ENCODE measurements at places on chromosomes 1 and 21.

DNA sequence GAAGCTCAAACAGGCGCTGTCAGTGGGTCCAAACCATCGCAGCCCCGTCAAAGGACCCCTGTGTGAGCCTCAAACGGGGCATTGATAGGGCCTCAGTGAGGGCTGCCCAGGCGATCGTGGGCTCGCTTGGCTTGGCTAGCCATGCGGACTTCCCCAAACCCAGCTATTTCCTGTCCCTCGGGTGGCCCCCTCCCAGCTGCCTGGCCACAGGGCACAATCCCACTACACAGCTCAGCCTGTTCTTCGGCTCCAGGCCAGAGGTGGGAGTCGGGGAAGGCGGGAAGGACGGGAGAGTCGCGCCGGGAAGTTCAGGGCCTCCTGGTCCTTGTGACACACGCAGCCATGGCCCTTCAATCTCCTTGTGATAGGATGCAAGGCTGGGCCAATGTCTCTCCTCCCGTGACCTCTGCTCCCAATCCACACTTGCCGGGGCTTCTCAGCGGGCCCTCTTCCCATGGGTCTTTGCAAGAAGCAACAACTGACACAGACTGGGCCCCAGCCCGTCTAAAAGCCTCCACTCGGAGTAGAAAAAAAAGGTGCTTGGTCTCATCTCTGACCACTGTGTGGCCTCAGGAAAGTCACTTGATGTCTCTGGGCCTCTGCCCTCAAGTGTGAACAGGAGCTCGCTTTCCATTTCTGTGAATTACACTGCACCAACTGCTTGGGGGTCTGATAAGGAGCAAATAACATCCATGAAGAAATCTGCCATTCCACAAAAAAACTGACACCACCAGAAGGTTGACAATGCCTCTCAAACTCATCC is 7.1 kb upstream of the MATN1 start:
- no peak for DNase-seq

DNA sequence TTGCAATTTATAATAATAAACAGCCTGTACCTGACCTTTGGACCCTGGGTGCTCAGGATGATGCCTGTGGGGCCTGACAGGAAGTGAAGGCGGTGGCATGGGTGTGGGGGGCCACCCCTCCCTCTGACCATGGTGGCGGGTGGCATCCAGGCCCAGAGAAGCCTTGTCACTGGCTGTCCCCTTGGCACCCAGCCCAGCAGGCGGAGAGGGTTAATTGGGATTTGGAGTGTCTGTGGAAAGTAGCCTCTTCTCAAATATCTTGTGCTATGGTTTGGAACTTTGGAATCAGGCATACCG is 20.5 kb downstream of the SOX13 start:
- DNase-seq: no peak

GRCh38 chr1:40281853-40282252 is 23.8 kb downstream of the ZMPSTE24 start:
- DNase-seq: no peak

DNA sequence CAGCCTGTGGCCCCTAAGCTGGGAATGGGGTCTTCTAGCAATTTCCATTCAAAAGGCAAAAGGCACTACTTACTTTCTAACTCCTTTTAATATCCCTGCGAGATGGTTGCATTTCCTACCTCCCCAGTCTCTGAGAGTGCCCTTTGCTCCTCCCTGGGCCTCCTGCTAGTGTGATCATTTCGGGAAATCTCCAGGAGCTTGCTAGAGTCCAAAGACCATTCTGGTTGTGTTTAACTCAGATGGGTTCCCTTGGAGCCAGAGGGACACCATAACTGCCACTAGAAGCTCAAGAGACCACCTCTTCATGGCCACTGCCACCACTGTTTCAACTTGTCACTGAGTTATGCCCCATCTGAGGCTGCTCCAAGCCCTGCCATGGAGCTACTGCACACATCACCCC is 34.4 kb upstream of the CYP4B1 start:
- no peak for DNase-seq

DNA sequence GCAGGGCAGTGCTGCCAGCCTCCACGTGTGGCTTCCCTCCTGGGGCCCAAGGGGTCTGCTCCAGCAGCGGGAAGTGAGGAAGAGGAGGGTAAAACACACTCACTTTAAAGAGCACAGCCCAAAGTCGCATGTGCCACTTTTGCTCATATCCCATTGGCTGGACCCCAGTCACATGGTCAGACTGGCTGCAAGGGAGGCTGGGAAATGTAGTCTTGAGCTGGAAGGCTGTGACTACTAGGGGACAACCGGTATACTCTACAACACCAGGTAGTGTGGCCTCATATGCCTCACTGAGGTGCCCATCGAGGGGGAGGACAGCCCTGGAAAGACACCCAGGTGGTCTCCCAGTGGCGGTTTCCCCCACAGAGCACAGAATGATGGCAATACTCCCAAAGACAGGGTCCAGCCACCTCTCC is 45.2 kb downstream of the CAMK2N1 start:
- DNase-seq: peak; percentile 50

DNA sequence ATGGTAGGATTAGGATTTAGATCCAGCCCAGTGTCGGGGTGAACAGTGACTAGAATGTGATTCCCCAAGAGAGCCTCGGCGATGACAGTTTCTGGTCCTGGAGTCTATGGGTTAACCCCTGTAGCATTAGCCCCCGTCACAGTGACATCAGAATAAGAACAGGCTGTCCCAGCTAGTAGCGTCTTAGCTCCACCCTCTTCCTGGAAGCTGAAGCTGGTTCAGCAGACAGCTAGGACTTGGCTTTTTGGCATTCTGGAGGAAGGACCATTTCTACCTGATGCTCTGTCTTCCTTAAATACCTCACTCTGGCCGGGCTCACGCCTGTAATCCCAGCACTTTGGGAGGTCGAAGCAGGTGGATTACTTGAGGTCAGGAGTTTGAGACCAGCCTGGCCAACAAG is 5.0 kb downstream of the NDUFS2 start:
- DNase-seq: no peak

DNA sequence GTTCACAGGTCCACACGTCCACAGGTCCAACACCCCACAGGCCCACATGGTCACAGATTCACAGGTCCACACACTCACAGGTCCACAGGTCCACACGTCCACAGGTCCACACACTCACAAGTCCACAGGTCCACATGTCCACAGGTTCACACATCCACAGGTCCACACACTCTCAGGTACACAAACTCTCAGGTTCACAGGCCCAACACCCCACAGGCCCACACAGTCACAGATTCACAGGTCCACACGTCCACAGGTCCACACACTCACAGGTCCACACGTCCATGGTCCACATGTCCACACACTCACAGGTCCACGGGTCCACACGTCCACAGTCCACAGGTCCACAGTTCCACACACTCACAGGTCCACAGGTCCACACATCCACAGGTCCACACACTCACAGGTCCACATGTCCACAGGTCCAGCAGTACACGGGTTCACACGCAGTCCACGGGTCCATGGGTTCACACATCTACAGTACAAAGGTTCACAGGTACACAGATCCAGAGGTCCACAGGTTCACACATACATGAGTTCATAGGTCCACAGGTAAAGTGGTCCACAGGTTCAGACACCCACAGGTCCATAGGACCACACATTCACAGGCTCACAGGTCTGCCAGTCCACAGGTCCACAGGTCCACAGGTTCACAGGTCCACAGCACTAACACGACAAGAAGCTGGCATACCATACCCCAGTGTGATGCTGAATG is 39.3 kb upstream of the COL6A2 start:
- DNase-seq: peak; percentile 47

GRCh38 chr1:81775510-81775909 is 25.2 kb upstream of the ADGRL2 start:
- no peak for DNase-seq

GRCh38 chr1:222801067-222801466 is 13.8 kb upstream of the DISP1 start:
- DNase-seq: no peak

GRCh38 chr1:118949315-118949714 is 38.8 kb downstream of the TBX15 start:
- DNase-seq: no peak

- DNase-seq: no peak
Measured at GRCh38 chr21:15183813-15184257, 119.0 kb upstream of the NRIP1 start.

- DNase-seq: no peak
Measured at GRCh38 chr1:234609691-234610042, 311 bp downstream of the IRF2BP2 start.

- DNase-seq: peak; percentile 4
Measured at GRCh38 chr1:117612517-117613248, 6.8 kb downstream of the TENT5C start.

DNA sequence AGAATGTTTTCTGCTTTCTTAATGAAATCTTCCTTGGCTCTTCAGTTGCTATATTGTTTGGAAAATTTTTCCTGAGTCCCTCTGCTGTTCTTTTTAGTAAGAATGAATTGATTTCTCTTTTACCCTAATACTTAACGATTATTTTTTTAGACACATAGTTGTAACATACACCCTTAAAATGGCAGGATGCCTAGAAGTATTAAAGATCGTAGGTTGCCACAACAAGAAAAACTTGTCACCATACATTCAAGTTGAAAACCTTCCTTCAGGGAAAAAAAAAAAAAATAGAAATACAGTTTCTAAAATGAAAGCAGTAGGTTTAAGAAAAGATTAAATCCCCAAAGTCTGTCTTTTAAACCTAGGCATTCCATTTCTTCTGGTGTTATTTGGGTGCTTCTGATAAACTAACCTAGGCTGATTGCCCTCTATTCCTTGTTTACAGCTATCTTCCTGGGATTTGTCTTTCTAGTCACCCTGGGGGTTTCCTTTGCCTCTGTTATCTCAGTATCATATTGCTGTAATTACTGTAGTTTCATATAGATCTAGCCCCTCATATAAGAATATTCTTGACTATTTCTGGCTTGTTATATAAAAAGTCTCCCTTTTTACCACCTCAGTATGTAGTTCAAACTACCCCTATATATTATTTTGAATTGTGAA is 16.8 kb downstream of the SUCO start:
- DNase-seq: no peak

- DNase-seq: no peak
Measured at GRCh38 chr1:155673003-155673402, 15.6 kb downstream of the YY1AP1 start.

DNA sequence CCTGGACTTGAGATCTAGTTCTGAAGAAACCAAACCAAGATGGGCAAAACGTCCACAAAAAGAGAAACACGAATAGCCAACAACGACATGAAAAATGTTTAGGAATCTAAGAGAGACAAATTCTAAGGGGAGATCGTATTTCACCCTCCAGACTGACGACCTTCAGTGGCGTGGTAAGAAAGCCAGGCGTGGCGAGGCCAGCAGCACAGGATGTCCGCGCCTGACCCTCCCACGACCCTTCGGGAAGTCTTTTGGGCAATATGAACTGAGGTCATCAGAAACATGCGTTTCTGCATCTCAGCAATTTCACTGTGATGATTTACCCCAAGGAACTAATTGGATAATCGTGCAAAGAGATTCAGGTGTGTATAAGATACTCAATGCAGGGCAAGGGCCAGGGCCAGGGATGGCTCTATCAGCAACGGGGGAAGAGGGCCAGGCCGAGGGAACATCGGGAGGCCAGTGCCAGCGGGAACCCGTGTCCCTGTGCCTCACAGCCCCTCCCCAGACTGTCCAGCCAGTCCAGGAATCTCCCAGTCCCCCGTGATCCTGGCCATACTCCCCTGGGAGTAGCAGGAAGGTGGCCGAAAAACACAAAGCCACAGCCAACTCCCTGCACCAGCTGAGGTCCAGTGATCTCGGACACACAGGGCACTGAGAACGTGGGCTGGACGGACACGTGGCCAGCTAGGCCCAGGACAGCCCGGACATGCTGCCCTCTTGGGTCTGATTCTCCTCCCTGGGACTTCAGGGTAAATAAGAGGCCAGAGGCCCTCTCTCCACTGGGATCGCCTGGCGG is 53.6 kb upstream of the ADARB1 start:
- DNase-seq: peak; percentile 79

- DNase-seq: no peak
Measured at GRCh38 chr1:31101147-31101502, 35.6 kb upstream of the PUM1 start.

GRCh38 chr1:5513846-5514526 is 478.2 kb downstream of the NPHP4 start:
- no peak for DNase-seq

GRCh38 chr1:153346077-153346723 is 2.4 kb downstream of the PGLYRP4 start:
- peak; percentile 25 for DNase-seq

DNA sequence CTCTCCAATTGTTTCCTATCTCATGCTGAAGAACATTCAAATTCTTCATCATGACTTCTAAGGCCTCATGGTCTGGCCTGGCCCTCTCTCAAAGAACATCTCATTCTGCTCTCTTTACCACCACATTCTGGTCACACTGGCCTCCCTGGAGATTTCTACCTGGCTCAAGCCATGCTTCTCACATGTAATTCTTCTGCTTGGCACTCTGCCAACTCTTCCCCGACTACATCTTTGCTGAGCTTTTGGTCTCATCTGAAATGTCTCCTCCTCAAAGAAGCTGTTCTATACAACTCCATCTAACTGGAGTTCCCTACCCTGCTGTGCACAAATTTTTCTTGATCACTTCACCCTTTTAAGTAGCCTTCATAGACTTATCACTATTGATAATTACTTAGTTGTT is 1.4 kb upstream of the TBX19 start:
- no peak for DNase-seq

DNA sequence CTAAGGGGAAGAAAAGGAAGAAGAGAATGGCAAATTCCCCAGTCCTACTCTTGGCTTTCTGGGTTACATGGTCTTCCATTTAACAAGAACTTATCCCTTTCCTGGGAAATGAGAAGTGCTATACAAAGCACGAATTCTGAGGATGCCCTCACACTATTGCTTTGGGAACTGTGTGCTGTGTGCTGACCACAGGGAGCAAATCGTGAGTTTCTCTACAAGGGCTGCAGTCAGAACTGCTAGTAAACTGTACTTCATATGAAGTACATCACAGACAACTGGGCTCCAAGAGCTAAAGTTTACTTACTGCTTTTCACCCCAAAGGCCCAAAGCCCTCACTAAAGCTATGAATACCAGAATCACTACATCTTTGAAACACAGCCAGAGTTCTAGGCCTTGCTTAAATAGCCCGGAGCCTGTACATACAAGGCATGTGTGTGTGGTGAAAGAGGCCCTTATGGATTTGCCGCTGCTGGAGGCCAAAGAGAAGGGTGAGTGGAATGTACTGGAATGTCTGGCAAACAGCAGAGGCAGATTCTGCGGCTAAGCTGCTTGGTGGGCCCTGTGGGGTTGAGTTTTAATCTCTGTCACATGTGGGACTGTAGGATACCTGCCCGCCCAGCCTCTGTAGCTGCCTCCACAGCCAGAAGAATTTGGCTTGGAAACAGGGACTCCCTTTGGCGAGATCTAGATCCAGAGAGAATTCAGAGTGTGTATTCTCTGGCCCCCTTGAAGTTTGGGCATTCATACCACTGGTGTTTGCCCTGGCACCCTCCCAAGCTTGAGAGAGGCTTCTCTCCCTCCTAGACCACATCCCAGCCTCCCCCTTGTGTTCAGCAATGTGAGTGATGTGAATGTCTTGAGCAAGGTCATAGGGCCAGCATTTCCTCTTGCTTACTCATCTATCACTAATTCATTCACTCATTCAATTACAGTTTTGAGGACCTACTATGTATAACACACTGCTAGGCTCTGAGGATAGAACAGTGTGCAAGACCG is 21.9 kb upstream of the TRIM67 start:
- no peak for DNase-seq
